Ureter (tissue), 1 donor: ENCODE measurements at places on chromosomes 12 and 14. TPM values are rescaled to one million over a fixed set of nuclear protein-coding genes. Genes with fewer than 3 reads are reported as not detected.

DNA sequence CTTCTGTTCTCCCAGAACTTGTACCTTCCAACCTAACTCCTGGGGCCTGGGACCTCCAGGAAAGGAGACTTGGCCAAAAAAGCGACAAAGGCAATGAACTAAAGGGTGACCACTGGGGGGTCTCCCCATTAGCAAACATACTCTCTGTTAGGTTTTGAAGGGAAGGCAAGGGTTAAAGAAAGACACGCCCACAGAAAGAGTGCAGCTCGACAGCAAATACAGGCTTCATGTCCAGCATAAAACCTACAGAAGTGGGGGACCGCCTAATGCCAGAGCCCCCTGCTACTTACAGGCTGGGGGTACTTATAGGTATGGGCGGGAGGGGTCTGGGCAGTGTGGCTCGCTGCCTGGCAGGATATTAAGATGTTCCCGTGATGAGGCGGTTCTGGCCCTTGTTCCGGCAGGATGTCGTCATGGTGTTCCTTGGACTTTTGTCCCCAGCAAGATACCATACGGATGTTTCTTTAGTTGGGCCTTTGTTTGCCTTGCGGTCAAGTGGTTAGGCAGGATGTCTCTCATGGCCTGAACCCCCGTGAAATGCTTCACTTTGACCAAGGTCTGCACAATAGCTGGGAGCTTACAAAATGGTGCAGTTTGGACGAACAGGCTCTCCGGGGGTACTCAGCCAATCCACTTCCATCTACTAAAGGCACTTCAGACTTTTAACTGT is 53.4 kb downstream of the PRMT8 start:
- no peak for DNase-seq

- no peak for DNase-seq
Observed at GRCh38 chr12:99917711-99918402, 66.9 kb downstream of the ANKS1B start.

DNA sequence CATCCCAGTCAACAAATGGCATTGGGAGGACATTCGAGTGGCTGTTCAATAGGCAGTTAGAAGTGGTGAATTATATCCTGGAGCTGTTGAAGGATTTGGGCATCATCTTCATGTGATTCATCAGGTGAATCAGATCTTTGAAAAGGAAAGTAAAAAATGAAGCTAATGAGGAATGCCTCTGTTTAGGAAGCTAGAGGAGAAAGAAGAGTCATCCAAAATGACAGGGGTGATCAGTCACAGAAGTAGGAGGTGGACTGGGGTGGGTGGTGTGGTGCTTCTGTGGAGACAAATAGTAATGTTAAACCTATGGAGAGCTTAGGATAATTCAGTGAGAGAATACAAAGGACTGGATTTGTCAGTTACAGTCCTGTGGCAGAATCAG is 32.7 kb downstream of the DIP2B start:
- DNase-seq = no peak

- no peak for DNase-seq
Observed at GRCh38 chr14:70993931-70994330, 86.7 kb downstream of the PCNX1 start.

DNA sequence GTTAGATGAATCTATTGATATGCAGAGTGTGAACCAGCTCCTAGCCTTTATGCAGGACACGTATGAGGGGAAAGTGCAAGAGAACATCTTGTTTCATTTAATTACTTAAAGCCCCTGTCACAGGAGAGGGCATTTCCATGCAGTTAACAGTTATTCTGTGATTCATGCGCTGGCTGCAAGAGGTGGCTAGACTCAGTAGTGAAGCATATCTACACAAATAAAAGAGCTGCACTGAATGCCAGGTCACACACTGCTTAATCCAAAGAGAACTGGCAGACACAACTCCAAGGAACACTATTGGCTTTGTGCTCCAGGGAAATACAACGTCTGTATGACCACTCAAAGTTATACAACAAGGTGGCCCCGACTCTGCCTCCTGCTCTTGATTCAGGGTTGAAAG is 394.1 kb downstream of the C12orf75 start:
- DNase-seq = no peak

- no peak for DNase-seq
Observed at GRCh38 chr12:43551971-43552559, at the start of gene ADAMTS20. Gene ADAMTS20, minus strand, starts transcription at chr12:43552203. Its CDS starts 282 bp downstream, at chr12:43551921.

GRCh38 chr14:92982956-92983355 is 60.0 kb downstream of the CHGA start:
- DNase-seq = no peak

DNA sequence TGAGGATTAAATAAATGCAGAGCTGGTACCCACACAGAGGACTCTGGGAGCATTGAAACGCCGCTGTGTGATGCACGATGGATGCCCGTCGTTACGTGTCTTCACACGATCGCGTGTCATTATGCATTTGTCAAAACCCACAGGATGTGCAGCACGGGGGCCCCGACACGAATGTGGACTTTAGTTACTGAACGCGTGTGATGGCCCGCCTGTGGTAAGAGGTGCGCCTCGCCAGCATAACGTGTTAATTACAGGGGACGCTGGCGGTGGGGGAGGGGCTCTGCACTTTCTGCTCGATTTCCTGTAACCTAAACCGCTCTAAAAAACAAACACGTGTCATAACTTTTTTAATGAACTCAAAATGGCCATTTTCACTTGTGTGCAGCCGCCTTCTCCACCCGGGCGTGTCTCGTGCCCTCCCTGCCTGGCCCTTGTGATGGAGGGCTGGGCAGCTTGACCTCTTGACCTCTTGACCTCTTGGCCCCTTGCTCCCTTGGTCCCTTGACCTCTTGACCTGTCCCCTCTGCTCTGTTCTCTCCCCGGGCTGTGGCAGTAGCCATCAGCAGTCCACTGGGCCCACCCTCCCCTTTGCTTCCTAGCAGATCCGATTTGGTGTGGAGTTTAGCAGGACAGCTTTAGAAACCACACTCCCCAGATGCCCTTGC is 33.7 kb upstream of the GALNT9 start:
- DNase-seq = no peak

DNA sequence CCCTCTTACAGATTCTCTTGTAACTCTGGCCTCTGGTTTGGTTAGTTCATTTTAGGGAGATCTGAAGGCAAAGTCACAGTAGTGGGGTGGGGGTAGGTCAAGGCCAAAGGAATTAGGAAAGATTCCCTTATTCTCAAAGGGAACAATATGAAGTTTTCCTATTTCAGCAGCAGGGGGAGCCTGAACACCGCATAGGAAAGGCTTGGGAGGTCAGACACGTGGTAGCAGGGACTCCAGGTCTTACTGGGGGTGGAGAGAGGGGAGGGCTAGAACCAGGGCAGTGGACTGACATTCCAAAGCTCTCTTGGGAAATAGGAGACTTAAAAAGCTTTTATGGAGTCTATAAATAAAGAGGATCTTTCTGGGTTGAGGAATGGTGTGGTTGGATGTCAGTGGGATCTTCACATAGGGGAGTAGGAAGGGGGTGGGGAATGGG is 1.3 kb downstream of the ZC3H10 start:
- peak; percentile 82 for DNase-seq

Gene HOXC6
- 2.3 TPM for total RNA-seq

Gene CCER1
- not detected for total RNA-seq

Gene ACADS
- total RNA-seq = 14.2 TPM

Gene LTBP2
- 6.8 TPM for total RNA-seq

Gene PPP1R36
- total RNA-seq = 4.6 TPM

Gene ANKRD33
- total RNA-seq = not detected

Gene IQSEC3
- total RNA-seq = 4.3 TPM

Gene SLC4A8
- total RNA-seq = 3.0 TPM
